Activated CD8-positive, alpha-beta memory T cell treated with anti-CD3 and anti-CD28 coated beads for 1 hour (primary cell): ENCODE measurements at places on chromosomes 5 and 9.

DNA sequence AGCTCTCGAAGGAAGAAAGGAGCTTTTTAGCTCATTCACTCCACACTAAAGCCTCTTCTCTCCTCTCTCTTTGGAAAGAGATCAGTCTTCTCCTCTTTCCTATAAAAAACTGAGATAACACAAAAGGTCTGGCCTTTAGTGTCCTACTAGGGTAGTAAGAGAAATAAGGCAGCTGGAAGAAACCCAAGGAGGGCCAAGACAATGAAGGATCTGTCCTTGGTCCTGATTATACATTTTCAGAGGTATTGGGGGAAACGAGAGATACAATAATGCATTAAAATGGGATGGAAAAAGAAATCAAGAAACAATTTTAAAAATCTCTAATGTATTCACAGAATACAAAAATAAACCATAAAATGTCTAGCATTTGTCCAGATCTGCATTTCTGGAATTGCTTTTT, 184.0 kb downstream of the SLF1 start:
- no peak for DNase-seq

GRCh38 chr5:139315056-139315615, 21.6 kb downstream of the MATR3 start:
- DNase-seq, result no peak

- no peak for DNase-seq
Measured at GRCh38 chr5:179986328-179986727, 78.6 kb upstream of the TBC1D9B start.

DNA sequence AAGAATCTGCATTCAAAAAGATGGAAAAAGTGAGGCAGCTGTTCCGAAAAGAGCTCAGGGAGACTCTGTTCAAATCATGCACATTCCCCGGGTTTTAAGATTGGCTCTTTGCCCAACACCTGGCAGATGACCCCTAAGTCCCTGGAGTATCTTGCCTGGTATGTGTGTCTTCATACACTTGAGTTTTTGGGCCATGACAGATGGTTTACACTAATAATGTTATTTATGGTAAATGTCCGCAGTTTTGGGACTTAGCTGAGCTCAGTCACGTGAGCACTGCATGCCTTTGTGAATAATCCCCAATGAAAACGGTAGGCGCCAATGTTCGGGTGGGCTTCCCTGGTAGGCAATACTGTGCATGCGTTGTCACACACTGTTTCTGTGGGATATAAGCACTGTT, 316.1 kb downstream of the PRDM9 start:
- no peak for DNase-seq

DNA sequence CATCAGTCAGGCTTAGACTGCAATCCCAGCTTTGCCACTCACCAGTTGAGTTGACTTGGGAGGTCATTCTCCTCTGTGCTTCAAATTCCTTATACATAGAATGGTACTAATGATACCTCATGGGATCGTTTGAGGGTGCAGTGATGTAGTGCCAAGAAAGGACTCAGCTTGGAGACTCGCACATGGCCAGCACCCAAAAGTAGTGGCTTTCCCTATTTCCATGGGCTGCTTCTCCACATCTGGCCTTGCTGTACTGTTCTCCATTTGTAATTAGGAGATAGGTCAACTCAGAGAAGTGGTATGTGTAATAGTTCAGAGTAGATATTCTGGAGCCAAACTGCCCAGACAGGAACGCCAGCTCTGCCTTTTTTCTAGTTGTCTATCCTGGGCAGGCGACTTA, 5.5 kb downstream of the CCL19 start:
- DNase-seq, result no peak

GRCh38 chr5:126656401-126657007, 55.8 kb downstream of the PHAX start:
- DNase-seq, result no peak

- DNase-seq, result no peak
Measured at GRCh38 chr9:135751501-135751900, 49.5 kb downstream of the KCNT1 start.

- no peak for DNase-seq
Measured at GRCh38 chr9:5838884-5839571, 6.1 kb upstream of the ERMP1 start.

- no peak for DNase-seq
Measured at GRCh38 chr9:109295221-109296130, 25.4 kb downstream of the EPB41L4B start.

DNA sequence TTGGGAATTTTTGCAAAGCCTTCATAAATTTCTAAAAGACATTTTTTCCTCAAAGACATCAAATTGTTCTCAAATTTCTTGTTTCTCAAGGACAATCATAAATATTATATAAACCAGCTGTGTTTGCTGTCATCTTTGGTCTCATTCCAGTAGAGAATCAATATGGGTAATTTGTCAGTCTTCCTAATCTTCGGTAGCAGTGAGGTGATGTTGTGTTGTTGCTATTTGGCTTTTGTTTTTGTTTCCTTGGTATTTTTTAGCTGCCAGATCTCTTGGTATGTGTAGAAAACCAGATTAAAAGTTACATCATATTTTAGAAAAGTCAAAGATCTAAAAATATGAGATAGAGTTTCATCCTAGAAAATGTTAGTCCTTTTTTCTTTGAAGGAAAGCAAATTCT, 87.5 kb downstream of the CAMK4 start:
- DNase-seq, result no peak

DNA sequence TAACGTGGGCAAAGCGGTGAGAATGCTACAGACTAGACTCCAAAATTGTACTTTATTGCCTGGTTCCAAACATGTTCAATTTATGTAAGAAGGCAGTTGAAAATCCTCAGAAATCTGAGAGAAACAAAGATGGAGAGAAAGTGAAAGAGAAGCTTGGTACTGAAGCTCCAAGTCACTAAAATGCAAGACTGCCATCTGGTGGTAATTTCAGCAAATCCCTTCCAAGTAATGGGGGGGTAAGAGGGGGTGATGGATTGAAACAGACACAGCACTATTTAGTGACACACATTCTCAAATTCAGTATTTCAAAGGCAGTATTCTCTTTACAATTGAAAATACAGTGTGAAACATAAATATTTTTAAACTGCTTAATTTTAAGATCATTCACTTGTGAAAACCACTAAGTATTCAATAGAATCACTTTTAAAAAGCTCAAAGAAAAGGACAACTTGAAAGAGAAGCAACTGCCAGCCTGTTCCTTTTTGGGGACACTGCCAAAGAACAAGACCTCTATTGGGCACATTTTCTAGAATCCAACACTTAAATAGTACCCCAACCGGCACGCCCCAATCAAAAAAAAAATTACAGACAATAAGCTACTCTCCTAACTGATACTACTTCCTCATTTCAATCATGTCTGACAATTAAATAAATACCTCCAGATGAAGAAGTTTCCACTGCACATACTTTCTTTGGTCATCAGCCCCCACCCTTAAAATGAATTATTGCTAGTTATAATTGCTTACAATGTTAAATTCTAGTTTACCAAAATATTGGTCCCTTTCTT, 131.5 kb downstream of the AGTPBP1 start:
- DNase-seq, result no peak

GRCh38 chr5:171521679-171522078, 102.2 kb downstream of the FGF18 start:
- DNase-seq, result no peak

GRCh38 chr9:114049441-114050225, 28.5 kb downstream of the AMBP start:
- no peak for DNase-seq

DNA sequence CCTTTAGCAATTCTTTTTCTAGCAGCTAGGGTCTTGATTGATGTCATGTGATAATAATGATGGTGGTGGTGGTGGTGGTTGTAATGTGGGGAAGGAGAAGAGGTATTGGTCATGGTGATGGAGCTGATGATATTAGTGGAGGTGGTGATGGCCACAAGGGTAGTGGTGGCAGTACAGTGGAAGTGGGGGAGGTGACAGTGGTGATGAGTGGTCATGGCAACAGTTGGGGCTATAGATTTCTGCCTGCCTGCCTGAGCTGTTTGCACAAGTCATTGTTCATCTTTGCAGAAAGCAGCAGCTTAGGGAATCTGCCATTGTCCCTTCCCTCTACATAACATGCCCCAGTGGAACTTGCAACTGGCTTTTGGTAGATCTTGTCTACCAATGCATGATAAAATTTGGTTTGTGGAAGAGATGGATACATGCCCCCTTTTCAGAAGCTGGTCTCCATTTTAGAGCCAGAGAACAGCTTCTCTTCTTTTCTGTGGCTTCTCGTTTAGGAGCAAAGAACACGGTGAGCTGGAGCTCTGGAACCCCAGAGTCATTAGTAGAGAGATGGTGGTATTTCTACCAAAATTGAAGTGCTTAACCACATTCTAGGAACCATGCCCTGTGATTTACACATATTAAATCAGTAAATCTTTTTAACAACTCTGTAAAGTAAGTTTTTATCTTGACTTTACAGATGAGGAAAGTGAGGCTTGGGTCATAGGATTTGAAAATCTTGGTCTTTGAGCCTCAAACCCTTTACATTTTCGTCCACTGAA, 100.3 kb downstream of the AOPEP start:
- DNase-seq, result no peak

- no peak for DNase-seq
Measured at GRCh38 chr5:118679264-118679940, 308.9 kb downstream of the DTWD2 start.

DNA sequence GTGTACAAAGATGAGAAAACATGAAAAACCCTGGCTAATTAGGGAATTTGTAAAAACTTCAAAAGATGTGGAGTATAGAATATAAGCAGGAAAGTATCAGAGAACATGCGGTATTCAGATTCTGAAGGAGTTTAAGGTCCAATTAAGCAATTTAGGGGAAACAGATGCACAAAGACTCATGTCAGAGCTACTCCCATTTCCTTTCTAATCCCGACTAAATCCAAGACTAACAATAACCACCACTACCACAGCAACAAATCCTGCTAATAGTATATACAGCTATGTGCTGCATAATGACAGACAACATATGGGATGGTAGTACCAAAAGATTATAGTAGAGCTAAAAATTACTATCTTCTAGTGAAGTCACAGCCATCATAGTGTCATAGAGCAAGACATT, 102.1 kb downstream of the LURAP1L start:
- no peak for DNase-seq

DNA sequence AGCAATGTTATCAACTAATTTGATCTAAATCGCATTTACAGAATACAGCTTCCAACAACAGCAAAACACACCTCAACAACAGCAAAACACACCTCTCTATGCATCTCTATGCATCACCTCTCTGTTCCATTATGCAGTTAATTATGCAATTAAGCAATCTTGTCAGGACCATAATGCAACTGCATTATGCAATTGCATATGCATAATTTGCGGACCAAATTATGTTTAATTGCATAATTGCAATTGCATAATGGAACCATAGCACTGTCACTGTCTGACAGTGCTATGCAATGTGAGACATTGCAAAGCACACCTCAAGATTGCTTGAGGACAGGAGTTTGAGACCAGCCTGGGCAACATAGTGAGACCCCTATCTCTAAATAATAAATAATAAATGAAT, 80.4 kb upstream of the PRSS3 start:
- no peak for DNase-seq
